ENCODE measurements at places on chromosomes 4 and X.

- no peak for DNase-seq
Measured at GRCh38 chrX:111869639-111870034, 6.3 kb upstream of the TRPC5OS start.

DNA sequence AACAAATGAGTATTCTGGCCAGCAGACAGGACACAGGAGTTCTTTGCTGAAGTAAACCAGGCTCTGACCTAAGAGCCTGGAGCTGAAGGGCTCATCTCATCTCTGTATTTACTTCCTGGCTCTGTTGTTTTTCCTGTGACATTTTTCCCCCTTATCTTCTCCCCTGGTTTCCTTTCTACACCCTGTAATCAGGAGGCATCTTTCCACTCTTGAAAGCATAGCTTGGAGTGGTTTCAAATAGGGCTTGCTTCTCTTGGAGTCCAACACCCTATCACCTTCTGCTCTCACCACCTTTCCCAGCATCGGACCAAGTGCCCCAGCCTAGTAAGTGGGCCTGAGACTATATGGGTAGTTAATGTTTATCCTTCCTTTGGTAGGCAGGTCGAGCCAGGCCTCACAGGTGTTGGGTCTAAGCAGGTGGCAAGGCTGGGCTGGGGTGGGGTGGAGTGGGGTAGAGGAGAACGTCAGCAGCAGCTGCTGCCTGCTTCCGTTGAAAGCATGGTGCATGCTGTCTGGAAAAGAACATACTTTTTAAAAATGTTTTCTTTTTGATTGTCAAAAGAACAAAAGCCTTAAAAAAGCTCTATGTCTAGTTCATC is 1.2 kb downstream of the DRP2 start:
- no peak for DNase-seq

DNA sequence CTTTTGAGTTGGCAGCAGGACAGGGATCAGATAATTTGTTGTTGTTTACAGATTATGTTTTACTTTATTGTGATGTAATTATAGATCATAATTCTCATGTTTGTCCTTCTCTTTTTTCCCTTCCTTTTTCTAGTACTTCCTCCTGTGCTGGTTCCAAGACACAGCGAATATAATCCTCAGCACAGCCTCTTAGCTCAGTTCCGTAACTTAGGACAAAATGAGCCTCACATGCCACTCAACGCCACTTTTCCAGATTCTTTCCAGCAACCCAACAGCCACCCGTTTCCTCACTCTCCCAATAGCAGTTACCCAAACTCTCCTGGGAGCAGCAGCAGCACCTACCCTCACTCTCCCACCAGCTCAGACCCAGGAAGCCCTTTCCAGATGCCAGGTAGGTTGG is 58.0 kb downstream of the SMAD1 start:
- no peak for DNase-seq

GRCh38 chr4:158873795-158874401 is 105.1 kb downstream of the FNIP2 start:
- no peak for DNase-seq

DNA sequence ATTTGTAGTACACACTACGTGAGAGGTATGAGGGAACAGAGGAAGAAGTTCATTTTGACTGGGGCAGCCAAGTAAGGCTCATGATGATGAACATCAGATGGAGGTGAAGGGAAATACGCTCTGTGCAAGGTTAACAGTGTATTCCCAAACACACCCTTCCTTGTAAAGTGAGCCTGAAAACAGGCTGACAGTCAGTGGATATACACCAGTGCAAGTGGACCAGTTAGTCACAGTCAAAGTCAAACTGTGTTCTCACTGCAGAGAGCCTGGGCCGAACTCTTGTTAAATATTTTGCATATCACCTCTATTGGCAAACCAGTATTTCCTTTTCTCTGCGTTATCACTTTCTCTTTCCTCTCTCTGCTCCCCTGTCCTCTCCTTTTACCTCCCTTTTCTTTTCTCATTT is 23.4 kb upstream of the RHOH start:
- DNase-seq, result no peak

DNA sequence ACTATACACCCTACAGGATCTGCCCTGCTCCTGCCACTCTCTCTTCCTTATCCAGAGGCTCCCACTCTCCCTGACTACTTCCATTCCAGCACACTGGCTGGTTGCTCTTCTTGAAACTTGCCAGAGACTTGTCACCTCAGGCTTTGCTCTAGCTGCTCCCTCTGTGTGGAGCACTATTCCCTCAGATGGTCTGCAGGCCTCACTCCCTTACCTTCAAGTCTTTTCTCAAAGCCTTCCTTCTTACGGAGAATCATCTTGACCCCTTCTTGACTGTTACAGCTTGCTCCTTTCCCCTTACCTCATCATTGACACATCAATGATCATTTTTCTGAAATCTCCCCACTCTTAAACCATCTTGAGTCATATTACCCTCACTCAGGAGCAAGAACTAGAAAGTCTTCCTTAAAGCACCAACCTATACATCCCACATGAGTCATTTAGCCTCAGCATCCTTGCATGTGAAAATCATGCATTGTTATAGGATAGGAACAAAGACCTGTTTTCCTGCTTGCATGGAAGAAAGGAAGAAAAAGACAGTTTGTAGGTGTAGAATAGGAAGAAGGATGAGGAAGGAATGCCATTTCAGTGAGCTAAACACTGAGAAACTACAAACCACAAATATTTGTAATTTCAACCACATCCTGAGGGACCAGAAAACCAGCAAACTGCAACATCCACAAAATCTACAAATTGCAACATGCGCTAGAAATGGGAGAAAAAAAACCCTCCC is 55.7 kb downstream of the ANTXR2 start:
- no peak for DNase-seq

DNA sequence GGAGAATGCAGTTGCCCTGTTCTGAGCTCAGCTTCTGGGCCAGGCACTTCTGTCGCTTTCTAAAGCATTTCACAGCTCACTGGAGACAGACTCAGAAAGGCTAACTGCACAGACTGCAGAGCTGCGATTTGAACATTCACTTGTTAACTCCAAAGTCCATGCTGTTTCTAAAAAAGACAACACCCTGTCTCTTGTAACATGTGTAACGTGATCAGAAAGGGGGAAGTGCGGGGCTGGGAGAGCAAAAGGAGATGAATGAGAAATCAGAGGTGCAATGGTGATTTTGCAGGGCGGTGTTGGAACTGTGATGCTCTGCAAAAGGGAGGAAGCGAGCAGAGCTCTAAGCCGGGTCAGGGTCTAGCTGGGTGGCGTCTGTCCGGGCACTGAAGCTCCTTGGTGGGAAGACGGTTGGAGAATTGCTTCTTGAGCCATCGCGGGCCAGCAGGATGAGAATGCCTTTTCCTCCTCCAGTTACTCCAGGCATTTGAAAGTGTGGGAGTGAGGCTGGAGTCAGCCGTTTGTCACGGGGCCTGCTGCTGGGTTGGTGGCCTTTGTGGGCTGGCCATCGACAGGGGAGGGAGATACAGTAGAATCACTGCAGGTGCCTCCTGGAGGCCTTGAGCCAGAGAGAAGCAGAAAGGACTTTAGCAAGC is 20.3 kb downstream of the TBC1D14 start:
- no peak for DNase-seq

- no peak for DNase-seq
Measured at GRCh38 chrX:121106484-121107235, 59.2 kb downstream of the GLUD2 start.

DNA sequence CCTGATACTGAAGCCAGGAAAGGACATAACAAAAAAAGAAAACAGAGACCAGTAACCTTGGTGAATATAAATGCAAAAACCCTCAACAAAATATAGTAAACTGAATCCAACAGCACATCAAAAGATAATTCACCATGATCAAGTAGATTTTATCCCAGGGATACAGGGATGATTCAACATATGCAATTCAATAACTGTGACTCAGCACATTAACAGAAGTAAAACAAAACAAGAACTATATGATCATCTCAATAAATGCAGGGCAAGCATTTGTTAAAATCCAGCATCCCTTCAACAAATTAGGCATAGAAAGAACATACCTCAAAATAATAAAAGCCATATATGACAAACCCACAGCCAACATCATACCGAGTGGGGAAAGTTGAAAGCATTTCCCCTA is 112.0 kb downstream of the HHIP start:
- DNase-seq, result no peak

DNA sequence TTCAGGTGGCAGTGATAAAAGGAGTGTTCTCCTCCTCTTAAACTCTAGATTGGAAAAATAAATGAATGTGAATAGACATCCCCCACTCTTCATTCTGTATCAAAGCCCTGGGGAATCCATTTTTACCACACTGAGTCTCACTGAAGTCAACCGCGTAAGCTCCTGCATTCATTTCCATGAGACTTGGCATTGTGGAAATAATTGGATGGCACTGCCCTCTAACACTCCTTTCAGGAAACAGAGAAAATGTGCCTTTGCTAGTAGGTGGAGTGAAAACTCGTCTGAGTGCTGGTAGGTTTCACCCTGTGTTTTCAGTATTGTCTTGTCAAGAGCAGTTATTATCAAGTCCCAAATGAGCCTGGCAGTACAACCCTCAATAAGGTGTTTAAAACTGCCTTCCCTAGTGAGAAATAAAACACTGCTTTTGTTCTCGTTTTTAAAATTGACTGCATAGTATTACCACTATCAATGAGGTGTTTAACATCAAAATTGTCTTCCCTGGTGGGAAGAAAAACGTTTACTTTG is 9.7 kb upstream of the CDKN2AIP start:
- no peak for DNase-seq

- DNase-seq, result no peak
Measured at GRCh38 chr4:150673793-150674192, 91.8 kb downstream of the MAB21L2 start.

GRCh38 chr4:61933527-61933926 is 733.4 kb downstream of the ADGRL3 start:
- no peak for DNase-seq

- no peak for DNase-seq
Measured at GRCh38 chr4:83910693-83911092, 374.8 kb downstream of the GPAT3 start.

GRCh38 chr4:47312170-47312569 is 151.3 kb downstream of the COMMD8 start:
- no peak for DNase-seq

- no peak for DNase-seq
Measured at GRCh38 chrX:40105835-40106675, 8.3 kb upstream of the BCOR start.

DNA sequence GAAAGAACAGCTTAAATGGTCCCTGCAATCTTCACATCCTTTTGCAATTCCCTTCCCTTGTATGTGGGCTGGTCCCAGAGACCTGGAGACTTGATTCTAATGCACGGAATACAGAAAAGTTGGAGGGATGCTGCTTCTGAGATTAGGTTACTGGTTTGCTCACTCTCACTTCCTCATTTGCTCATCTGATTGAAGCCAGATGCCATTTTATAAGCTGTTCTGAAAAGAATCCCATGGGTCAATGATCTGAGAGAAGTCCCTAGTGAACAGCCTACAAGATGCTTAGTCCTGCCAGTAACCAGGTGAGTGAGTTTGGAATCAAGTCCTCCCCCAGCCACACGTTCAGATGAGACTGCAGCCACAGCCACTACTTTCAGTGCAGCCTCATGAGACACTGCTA is 35.9 kb downstream of the MAGEA1 start:
- no peak for DNase-seq

GRCh38 chrX:1946974-1947373 is 332.1 kb downstream of the ASMT start:
- DNase-seq, result no peak

Measured in stimulated activated CD8-positive, alpha-beta memory T cell treated with anti-CD3 and anti-CD28 coated beads, Interleukin-4, amount 100 ng/mL, for 4 hours (primary cell).